ENCODE measurements at places on chromosomes 1 and 21.

GRCh38 chr21:41037936-41038335, 130.0 kb upstream of the BACE2 start:
- DNase-seq, result no peak

DNA sequence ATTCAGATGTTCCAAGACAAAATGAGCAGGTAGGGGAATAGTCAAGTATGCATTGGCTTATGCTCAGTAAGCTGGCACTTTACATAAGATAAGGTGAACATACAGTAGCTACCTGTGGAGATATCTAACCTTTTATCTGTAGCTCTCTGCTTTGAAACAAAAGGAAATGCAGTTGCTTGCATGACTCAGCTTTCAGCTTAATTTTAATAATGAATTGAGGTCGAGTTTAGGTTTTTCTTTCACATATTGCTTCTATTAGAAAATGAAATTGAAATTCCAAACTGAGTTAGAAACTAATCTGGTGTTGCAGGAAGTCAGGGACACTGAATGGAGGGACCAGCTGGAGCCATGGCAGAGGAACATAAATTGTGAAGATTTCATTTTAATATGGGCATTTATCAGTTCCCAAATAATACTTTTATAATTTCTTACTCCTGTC, 8.3 kb downstream of the FRRS1 start:
- DNase-seq, result no peak

- peak; percentile 21 for DNase-seq
These were observed 287.4 kb upstream of the LYPLAL1 start for GRCh38 chr1:218886101-218886871.

GRCh38 chr1:160640359-160641123, 6.3 kb downstream of the SLAMF1 start:
- no peak for DNase-seq

DNA sequence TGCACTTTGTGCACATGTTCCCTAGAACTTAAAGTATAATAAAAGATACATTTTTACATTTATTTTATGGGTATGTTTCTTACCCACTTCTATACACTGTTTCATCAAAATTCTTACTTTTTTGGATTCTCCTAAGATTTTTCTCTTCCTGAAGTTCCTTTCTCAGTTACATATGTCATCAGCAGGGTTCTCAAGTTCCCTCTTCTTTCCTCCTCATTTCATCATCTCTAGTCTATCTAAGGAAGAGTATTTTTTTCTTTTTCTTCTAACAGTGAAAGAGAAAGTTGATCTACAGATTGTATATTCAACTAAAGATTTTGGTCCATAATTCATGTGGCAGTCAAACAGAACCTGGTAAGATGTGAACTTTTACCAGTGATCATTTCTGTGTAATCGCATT, 41.2 kb upstream of the CYYR1 start:
- DNase-seq, result no peak

GRCh38 chr1:64755361-64755760, 10.5 kb downstream of the RAVER2 start:
- DNase-seq, result peak; percentile 35

- DNase-seq, result no peak
These were observed 230.7 kb downstream of the TOMM20 start for GRCh38 chr1:234897754-234898454.

DNA sequence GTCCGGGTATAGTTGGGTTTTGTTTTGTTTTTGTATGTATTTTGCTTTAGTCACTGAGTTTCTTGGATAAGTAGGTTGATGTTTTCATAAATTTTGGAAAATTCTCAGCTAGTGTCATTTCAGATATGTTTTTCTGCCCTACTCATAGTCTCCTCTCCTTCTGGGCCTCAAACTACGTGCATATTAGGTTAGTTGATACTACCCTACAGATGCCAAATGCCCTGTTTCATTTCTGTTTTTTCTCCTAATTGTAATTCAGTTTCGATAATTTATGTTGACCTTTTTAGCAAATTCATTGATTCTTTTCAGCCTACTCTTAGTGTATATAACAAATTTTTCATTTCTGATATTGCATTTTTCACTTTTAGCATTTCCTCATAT, 268.6 kb upstream of the RGS18 start:
- no peak for DNase-seq

GRCh38 chr1:41799723-41800122, 119.0 kb downstream of the HIVEP3 start:
- no peak for DNase-seq

DNA sequence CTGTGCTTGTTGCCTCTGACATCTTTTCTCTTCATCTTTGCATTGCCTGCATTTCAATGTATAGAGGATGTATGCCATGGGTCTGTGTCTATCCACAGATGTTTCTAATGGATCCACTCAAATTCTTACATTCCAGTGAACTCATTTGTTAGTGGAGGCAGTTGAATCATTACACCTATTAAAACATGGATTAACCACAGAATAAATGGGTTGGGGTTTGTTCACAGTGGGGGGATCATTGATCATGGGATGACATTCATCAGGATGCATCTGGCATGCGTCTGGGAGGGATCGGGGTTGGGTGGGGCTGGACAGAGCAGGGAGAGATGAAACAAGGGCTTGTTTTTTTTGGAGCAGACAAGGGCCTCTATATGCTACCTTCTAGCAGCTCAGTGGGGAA, 182.5 kb downstream of the RHOU start:
- no peak for DNase-seq

GRCh38 chr21:42218836-42219605, at the start of gene ABCG1:
Gene ABCG1, plus strand, starts transcription at chr21:42219140. Its CDS starts 123 bp downstream, at chr21:42219263.
- peak; percentile 18 for DNase-seq

GRCh38 chr1:150281758-150282557, at the start of gene CIART:
Gene CIART, plus strand, starts transcription at chr1:150282554. Its CDS starts 714 bp downstream, at chr1:150283268.
- DNase-seq, result peak; percentile 91

DNA sequence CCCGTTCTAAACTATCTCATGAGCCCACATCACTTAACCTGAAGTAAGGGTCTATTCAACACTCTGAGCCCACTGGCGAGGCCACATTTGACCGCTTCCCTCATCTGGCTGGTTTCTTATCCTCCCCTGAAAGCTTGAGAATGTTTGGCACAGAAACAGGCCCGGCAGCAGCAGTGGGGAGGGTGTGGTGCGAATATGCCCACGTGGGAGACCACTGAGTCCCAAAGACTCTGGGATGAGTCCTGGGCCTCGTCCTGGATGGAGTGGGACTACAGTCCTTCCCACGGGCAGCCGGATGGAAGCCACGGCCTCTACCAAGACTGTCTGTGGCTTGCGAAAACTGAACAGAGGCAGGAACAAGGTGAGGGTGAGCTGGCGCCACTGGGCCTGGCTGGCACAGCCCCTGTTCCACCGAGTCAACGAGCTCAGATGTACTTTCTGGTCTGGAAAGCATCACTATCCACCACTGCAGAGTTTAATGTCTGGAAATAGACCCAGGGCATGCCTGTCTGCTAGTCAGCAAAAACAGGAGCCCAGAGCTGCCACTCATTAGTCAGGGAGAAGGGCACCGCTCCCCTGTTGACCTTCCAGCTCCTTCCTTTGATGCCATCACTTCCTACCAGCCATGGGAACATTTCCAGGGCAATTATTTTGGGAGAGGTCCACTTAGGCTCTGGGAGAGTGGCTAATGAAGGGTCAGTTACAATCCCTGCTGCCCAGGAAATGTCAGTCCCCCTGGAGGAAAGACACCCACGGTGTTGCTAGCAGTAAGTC, 386.6 kb downstream of the MATN1 start:
- DNase-seq, result no peak

All from endothelial cell of umbilical vein (primary cell).